ENCODE measurements at places on chromosomes 7 and 10.

GRCh38 chr7:142471820-142472219, 214.0 kb upstream of the PRSS58 start:
- DNase-seq, result no peak

GRCh38 chr10:11401264-11402235, 209.9 kb downstream of the USP6NL start:
- no peak for DNase-seq

GRCh38 chr7:98362517-98362916, 38.4 kb downstream of the BAIAP2L1 start:
- no peak for DNase-seq

DNA sequence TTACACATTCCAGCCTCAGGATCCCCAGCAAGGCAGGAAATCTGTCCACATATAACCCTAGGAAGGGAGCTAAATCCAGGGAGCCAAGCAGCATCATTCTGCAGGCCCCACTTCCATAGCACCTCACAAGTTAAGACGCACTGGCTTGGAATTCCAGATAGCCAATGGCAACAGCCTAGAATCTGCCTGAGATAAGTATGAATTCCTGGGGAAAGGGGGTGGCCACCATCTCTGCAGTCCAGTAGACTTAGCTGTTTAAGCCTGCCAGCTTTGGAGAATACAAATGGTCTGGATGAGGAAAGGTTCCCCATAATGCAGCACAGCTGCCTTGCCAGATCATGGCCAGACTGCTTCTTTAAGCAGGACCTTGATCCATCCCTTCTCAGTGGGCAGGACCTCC, 179.4 kb upstream of the PRSS1 start:
- DNase-seq, result no peak

DNA sequence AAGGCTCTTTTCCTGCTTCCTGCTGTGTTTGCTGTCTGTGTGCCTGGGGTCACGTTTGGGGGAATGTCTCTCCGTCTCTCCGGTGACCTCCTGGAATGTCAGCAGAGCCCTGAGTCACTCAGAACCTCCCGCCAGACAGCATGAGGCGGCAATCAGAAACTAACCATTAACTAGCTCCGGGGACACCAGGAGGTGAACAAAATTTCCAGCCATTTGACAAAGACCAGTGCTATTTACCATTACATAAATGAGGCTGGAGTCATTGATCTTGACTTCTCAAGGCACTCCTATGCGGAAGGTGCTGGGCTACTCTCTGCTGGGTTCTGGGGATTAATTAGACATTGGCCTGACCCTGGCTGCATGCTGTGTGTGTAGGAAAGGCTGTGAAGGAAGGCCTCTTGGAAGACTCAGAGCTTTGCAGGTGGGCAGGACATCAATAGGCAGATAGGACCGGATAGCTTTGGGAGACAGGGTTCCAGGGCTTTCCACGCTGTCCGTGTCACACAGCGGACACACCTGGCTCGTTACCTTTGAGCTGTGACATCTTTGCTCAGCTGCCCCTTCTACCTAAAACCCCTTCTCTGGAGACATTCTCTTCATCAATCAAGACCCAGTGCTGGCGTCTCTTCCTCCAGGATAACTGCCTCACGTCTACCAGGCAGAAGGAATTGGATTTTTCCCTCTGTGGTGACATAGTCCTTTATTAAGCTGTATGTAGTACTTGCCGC, 77.0 kb downstream of the PFKFB3 start:
- no peak for DNase-seq

DNA sequence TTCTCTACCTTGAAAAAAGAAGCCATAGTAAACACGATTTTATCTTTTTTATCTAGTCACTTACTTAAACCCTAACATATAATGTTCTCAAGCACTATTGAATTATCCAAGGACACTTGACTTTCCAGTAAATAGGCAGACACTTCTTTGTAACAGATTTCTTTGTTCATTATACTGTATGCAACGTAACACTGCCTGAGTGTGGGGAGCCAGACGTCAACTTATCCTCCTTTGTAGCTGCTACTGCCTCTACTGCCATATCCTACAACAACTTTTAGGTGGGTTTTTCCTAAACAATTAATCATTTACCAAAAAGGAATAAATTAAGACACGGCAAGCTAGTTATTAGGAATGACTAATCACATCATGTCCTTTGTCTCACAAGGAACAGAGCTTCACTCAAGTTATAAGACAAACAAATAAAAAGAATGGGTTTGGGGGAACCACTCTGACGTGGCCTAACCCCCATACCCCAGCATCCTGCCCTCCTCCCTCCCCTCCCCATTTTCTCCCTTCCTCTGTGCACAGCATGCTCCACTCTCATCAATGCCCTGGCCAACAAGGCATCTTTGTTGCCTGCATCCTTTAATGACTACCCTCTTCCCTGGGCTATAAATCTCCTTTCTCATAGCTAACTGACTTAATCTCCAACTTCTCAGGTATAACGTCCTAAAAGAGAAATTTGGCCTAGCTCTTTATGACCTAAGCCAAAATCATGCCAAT, 43.3 kb downstream of the DOCK4 start:
- DNase-seq, result no peak

GRCh38 chr7:29516491-29516890, 47.1 kb upstream of the PRR15 start:
- no peak for DNase-seq

DNA sequence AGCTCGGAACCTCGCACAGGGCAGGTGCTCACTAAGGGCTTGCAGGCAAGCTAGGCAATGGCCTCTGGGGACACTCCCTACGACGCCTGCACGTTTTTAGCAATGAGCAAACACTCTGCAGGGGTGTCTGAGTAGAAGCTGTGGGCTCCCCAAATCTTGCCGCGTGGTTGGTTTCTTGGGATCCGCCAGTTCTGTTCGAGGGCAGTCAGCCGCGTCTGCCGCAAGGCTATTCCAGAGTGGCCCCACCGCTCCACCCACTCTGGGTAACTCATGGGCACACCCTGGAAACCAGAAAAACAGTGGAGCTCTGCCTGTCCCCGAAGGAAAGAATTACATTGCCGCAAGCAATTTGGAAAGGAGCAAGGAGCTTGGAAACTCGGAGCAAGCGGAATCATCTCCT, 189.3 kb upstream of the LYZL2 start:
- DNase-seq, result no peak

- DNase-seq, result no peak
Measured at GRCh38 chr7:108146070-108146842, 16.1 kb upstream of the LAMB4 start.

DNA sequence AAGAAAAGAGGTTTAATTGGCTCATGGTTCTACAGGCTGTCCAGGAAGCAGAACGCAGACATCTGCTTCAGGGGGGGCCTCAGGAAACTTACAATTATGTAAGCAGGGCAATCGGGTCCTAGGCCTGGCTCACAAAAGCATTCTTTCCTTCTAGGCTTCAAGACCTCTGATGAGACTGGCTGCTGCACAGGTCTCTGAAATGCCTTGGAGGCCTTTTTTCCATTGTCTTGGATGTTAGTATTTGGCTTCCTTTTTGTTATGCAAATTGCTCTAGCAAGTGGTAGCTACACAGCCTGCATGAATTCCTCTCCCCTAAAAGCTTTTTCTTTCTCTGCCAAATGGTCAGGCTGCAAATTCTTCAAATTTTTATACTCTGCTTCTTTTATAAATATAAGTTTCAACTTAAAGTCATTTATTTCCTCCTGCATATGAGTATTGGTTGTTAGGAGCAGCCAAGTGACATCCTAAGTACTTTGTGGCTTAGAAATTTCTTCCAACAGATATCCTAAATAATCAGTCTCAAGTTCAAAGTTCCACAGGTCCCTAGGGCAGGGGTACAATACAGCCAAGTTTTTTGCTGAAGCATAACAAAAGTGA, 83.1 kb upstream of the SEMA3A start:
- no peak for DNase-seq

GRCh38 chr10:31656851-31657433, 271.7 kb downstream of the ARHGAP12 start:
- no peak for DNase-seq

DNA sequence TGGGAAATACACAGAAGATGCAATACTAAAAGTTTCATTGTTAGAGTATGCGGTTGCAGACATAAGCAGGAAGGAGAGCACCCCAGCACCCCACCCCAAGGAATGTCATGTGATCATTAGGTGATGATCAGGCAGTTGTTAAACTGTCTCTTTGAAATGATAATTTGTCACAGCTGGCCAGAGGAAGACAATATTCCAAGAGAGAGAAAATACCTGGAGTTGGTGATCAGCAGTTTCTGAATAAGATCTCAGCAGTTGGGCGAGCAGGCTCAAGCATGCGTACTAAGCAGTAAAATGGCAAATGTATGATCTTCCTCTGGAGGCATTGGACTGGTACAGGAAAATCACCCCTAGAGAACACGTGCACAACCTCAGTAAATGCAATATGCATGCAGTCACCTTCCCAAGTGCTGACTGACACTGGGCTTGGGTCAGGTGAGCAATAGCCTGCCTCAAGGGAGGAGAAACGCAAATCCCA, 250.1 kb upstream of the MBL2 start:
- DNase-seq, result no peak

GRCh38 chr10:118340486-118340885, 1.6 kb downstream of the FAM204A start:
- no peak for DNase-seq

DNA sequence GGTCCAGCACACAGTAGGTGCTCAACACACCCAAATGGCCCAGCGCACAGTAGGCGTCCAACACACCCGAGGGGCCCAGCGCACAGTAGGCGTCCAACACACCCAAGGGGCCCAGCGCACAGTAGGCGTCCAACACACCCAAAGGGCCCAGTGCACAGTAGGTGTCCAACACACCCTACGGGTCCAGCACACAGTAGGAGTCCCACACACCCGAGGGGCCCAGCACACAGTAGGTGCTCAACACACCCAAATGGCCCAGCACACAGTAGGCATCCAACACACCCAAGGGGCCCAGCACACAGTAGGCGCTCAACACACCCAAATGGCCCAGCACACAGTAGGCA, 80.8 kb downstream of the FOXL3 start:
- no peak for DNase-seq

GRCh38 chr7:114229246-114229645, 185.4 kb upstream of the FOXP2 start:
- DNase-seq, result no peak

GRCh38 chr7:22351329-22351692, 5.6 kb downstream of the RAPGEF5 start:
- DNase-seq, result no peak

DNA sequence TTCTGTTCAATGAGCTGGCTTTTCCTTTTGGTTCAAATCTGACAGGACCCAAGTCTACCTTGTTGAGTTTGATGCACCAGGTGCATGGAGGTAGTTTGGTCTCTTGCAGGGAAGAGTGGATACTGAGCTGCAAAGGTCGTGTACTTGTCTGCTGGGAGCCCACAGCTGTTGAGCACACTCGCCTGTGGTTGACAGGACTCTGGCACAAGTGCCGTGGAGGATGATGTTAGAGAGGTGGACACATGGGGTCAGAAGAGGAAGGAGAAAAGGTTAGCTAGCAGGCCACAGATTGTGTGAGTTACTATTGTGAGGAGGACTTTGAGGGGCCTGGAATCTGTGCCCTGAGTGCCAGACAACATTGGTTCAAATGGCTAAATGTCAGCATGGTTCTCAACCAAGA, 197.3 kb downstream of the CREB5 start:
- DNase-seq, result no peak

DNA sequence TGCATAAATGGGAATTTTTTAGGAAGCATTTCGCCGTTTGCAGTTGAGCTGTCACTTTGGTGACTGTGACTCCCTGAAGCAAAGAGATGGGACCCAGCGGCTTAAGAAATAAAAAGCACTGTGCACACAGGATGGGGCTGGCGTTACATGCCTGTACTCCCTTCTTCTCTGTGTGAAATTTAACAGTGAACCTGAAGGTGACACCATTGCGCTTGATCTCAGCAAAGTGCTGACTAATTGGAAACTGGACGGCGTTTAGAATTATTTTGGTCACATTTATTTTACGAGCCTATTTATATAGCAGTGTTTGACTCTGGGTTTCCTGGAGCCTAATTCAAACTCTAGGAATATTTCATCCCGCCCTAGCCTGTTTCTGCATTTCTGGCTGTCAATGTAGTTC, 146.2 kb downstream of the PAXIP1 start:
- no peak for DNase-seq

- DNase-seq, result no peak
Measured at GRCh38 chr7:155508376-155509358, 37.7 kb downstream of the CNPY1 start.

GRCh38 chr10:103890194-103890658, 27.8 kb downstream of the STN1 start:
- DNase-seq, result no peak

GRCh38 chr10:61877887-61878739, 23.4 kb upstream of the ARID5B start:
- DNase-seq, result no peak

DNA sequence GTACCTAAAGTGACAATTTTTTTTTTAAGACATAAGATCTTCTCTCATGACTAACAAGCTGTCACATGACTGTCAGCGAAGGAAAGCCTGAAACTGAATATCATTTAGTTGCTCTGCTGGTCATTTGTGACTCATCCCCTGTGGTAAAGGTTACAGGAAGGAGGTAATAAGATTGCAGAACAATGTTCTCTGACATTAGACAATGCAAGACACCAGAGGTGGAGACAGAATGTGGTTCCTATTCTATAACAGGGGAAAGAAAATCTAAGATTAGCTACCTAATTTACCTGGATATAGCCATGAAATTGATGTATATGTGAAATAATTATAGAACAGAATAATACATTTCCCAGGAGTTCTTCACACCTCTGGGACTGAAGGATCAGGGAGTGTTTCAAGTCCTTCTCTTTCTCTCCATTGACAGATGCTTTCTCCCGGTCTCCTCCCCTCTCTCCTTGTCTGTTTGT, 47.7 kb downstream of the LRGUK start:
- no peak for DNase-seq

GRCh38 chr10:78634389-78634815, 434.4 kb upstream of the ZMIZ1 start:
- no peak for DNase-seq

- DNase-seq, result no peak
Measured at GRCh38 chr10:49830846-49831245, 68.7 kb upstream of the OGDHL start.

DNA sequence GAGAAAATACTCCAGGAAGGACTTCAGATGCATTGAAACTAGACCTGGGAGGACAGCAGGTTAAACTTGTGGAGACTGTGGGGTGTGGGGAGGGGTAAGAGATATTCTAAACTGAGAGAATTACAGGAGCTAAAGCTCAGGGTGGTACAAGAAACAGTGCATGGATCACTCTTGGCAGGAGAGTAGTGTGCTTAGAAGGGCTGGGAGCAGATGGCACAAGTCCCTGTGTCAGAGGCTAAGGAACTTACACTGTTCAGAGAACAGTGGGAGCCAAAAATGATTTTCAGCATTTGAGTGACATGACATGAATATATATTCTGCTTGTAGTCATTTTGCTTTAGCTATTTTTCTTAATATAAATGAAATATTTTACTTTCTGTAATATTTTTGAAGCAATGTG, 36.0 kb upstream of the LAMB1 start:
- DNase-seq, result no peak

- no peak for DNase-seq
Measured at GRCh38 chr7:85529831-85530230, 343.0 kb upstream of the SEMA3D start.

GRCh38 chr7:98086281-98086718, 20.4 kb upstream of the LMTK2 start:
- DNase-seq, result no peak

Measured in stimulated activated CD4-positive, alpha-beta T cell treated with anti-CD3 and anti-CD28 coated beads, Interleukin-2, amount 100 ng/mL, for 4 hours (primary cell).